ENCODE measurements at places on chromosomes 16 and 17. TPM values are rescaled to one million over a fixed set of nuclear protein-coding genes. Genes with fewer than 3 reads are reported as not detected.

CACNG1 gene
- total RNA-seq: 0.24 TPM

MT1A gene
- not detected for total RNA-seq

TMC5 gene
- total RNA-seq: 9.1 TPM

CBX2 gene
- total RNA-seq: 72.0 TPM

DNA sequence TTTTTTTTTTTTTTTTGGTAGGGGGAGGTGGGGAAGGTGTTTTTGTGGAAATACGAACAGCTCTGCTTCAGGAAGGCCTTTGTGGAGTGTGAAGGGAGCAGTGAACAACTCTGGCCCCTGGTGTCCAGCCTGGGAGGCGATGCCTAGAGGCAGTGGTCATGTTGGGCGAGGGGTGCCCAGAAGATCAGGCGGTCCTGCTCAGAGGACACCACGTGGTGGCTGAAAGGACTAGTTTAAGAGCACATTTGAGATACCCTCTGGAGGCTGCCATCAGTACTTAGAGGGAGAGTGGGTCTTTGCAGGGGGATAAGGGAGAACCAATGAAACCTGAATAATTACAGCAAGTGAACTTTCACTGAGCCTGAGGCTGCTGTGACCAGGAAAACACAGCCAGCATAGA, 40.1 kb upstream of the RHOT1 start:
- no peak for DNase-seq

DNA sequence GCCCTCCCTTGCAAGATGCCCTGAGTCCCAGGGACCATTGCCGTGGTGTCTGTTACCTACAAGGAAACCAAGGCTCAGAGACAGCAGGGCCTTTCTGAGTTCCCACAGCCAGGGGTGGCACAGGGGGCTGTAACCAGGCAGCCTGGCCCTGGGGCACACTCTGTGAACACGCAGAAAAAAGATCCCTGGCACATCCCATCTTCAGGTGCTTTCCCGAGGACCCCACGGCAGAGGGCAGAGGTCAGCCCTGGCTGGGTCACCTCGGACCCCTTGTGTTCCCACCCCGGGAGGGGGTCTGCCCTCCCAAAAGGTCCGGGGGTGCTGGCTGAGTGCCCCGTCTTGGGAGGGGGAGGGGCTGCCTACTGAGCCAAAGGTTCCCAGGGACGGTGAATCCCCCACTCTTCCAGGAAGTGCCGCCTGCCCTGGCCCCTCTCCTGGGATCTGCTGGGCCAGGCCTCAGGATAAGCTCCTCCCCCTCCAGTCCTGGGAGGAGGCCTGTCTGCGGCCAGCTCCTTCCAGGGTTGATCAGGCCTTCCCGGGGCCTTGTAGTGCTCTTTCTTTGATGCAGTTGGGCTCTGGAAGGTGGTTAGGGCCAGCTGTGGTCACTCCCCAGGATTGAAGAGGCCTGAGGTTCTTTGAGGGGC, 8.1 kb downstream of the GLIS2 start:
- no peak for DNase-seq

DNA sequence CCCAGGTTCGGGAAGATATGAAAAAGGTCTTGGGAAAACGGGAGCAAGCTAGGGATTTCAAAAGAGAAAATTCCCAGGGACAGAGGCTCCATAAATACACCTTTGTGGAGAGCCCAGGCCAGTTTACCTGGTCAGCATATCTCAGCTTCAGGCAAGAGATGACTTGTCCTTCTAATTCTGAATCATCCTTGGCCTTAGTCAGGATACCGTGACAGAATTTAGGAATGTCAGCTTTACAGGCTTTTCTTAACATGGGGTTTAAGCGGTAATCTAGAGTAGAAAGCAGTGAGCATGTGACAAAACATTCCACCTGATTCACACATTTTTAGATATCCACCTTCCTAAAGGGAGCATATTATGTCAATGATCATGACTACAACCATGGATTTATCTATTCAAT, 41.1 kb upstream of the CLEC18B start:
- DNase-seq: no peak

DNA sequence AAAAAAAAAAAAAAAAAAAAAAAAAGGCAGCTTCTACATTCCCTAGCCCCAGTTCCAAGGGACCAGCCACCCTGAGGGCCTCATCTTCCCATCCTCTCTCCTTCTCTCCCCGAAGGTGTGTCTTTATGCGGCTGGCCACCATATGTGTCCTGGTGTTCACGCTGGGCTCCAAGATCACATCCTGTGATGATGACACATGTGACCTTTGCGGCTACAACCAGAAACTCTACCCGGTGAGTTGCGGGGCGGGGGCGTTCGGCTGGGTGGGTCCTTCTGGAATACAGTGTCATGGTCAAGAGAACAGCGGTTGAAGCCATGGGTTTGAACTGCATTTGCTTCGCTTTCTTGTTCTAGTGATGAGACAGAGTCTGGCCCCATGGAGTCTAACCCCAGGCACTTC, 22.6 kb upstream of the COQ7 start:
- no peak for DNase-seq

DNA sequence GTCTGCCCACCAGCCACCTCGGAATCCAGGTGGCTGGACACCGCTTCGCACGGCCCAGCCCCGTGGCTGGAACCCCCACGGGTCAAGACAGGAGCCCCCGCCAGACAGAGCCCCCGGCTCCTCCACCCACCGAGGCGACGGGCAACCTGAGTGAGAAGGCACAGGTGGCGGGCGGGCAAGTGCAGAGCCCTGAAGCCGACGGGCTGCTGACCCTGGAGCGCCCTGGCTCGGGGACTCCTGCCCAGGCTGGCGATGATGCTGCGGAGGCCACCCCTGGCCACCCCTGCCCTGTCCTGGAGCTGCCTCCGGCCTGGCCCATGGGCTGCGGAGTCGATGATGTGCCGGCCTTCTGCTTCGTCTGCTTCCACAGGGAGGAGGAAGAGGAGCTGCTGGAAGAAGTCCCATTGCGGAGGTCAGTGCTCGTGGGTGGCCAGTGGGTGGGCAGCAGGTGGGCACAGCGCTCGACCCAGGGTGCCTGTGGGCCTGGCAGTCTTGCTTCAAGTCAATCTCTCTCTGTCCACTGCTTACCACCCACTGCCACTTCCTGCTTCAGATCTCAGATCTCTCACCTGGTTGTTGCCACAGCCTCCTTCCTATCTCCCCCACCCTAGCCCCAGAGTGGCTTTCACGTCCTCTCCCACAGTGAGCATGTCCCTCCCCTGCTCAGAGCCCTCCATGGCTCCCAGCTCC, 33.1 kb upstream of the SBK1 start:
- DNase-seq: no peak

DNA sequence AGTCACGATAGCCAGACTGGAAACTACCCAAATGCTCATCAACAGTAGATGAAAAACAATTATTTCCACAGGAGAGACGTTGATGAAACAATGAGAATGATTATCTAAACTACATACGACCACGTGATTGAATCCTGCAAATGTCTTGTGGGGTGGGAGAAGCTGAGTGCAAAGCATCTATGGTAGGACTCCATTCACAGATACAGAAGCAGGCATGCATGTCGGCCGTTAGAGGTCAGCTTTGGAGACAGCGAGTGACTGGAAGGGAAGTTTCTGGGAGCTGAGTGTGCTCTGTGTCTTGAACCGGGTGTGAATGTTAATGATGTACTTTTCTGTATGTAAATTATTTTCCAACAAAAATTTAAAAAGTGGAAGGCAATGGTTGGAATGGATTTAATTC, 71.5 kb upstream of the DNAJA2 start:
- no peak for DNase-seq

DNA sequence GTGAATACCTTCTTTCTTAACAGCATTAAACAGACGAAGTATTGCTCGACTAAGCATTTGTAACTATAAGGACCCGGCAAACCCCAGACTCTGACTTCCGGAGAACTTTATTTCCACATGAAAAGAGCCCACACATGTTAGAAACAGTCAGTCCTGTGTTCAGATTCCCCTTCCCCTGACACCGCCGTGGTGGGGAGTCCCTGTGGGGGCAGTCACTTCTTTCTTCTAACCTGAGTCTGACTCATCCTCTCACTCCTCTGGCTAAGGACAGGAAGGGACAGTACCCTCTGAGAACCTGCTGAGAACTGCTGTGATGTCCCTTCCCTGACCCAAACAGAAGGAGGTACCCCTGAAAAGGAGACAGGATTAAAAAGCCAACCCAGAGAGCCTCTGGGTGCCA, 165.1 kb downstream of the XYLT1 start:
- no peak for DNase-seq

DNA sequence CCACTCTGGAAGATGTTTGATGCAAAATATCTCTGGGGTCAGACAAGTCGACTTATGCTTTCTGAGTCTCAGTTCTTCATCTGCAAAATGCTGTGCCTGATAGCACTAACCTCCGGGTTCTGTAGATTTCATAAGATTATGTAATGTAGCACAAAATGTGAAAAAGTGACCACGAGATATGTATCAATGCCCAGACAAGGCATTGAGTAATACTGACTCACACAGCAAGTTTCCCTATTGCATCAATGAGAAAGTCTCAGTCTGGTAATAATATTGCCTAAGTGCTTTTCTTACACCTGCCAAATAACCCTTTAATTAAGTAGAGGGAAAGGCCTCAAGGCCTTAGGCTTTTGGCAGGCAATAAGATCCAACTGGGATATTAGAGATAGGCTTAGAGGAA, 41.4 kb upstream of the MMP2 start:
- DNase-seq: no peak

GRCh38 chr16:84141143-84141670, 3.8 kb downstream of the HSDL1 start:
- no peak for DNase-seq
